Cortex of kidney (tissue), 1 donor: ENCODE measurements at places on chromosomes 3 and 15.

GRCh38 chr3:128496019-128496601 is 3.1 kb upstream of the GATA2 start:
- no peak for DNase-seq

DNA sequence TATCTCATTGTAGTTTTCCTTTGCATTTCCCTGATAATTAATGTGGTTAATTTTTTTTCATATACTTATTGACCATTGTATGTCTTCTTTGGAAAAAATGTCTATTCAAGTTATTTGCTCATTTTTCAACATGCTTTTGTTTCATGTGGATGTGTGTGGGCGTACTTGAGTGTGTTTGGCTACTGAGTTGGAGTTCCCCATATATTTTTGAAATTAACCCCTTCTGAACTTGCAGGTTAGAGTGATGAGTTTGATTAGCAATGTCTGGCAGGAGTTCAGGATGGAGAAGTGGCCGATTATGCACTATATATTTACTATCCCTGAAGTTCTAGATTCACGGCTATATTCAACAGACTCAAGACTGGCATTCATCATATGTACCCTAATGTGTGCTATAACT is 250.4 kb upstream of the TTC14 start:
- DNase-seq, result no peak

DNA sequence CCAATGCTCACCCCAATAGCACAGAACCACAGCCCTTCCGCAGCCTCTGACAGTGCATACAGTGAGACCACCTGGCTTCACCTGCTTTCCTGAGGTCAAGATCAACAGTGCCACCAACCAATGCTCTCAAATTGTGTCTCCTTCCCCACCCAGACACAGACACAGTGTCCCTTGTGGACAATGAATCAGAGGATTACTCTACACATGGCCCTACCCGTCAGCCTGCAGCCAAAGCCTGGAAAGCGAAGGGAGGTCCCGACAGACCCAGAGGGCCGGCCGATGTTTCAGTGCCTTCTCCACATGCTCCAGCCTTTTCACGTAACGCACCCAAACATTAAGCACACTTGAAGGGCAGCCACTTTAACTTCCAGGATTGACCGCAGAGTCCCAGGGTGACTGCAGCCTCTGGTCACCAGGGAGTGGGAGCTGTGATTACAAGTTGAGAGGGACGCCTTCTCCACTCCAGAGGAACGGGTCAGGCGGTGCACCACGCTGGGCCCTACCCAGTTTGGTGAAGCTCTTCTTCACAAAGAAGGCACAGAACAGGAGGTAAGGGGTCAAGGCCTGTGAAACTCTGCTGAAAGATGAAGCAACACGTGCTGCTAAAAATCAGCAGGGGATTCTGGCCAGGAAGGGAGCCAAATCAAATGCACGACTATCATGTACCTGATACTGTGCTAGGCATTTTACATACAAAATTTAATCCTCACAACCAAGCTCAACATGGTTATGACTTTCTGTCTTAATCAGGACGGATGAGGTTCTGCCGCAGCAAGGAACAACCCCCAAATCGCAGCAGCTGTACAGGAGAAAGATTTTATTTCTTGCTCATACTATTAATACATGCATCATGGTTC is 17.2 kb downstream of the KLHL25 start:
- no peak for DNase-seq

DNA sequence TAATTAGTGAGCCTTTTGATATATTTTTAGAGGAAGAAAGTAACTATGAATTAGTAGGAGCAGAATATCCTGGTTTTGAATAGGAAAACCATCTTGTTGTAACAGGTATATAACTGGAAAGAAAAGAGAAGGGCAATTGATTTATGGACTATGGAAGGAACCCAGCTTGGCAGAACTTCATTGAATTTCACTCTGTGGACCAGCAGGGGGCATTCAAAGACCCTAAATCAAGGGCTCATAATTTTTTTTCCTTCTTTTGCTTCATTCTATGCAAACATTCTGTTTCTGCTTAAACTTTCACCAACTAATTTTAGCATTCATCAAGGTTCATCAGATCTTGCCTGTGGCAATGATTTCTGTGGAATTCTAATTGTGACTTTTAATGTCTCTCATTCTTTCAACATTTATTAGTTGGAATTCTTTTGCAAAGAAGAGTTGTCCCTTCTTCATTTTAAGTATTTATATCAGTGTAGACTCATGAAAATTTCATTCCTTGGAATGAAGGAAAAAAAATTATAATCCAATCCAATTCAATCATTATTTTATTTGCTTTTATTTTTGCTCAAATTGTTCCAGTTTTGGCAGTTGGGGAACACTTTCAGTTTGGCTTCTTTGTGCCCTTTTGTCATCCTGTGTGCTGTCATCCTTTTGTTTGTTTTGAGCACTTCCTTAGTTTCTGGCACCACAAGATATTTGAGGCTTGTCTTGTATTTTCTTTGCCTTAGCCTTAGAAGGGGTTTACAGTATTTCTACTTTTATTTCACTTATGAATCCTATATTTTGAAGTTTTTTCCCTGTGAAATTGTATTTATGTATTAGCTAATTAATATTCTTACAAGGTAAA is 30.4 kb downstream of the NXPE3 start:
- DNase-seq, result no peak

- no peak for DNase-seq
Observed at GRCh38 chr3:107430214-107430995, 53.2 kb downstream of the CCDC54 start.

DNA sequence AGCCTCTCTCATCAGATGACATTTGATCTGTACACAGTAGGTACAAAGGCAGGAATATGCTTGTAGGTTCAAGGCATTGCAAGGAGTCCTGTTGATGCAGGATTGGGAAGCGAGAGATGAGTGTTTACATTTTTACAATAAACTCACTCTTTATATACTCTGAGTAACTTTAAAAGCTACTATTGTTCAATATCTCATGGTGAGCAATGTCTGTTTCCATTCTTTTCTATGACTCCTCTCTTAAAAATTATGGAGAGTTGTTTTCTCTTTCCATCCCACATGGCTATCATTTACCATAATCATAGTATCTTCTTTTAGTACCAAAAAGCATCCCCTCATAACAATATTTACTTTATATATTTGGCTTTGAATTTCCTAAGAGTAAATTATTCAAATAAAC is 314.0 kb upstream of the CDIN1 start:
- no peak for DNase-seq
